ENCODE measurements at places on chromosomes 6 and 20.

DNA sequence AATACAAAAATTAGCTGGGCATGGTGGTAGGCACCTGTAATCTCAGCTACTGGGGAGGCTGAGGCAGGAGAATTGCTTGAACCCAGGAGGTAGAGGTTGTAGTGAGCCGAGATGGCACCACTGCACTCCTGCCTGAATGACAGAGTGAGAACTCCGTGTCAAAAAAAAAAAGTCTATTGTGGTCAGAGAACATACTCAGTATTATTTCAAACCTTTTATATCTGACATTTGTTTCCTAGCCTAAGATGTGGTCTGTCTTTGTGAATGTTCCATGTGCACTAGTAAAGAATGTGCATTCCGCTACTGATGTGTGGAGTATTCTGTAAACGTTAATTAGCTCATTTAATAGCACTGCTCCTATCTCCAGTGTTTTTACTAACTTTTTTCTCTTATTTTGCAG, 11.7 kb downstream of the RAB22A start:
- no peak for DNase-seq

DNA sequence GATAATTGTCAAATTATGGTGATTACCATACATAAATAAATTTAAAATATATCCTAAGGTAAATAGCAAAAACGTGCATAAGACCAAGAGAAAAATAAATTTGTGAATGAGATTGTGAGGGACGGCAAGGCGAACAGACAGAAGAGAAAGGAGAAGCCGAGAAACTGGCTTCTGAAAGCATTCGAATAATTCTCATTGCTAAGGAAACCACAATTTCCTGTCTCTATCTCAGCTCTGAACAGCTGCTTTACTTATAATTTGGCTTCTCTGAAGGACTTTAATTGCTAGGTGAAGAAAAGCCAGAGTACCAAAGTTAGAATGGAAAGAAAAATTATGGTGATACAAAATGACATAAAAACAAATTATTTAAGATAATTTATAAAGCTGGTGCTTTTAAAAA, 79.0 kb upstream of the RGS17 start:
- DNase-seq = no peak

GRCh38 chr6:100514660-100515059, 49.9 kb upstream of the SIM1 start:
- DNase-seq = no peak

GRCh38 chr20:24767623-24768100, 181.4 kb upstream of the CST7 start:
- no peak for DNase-seq

DNA sequence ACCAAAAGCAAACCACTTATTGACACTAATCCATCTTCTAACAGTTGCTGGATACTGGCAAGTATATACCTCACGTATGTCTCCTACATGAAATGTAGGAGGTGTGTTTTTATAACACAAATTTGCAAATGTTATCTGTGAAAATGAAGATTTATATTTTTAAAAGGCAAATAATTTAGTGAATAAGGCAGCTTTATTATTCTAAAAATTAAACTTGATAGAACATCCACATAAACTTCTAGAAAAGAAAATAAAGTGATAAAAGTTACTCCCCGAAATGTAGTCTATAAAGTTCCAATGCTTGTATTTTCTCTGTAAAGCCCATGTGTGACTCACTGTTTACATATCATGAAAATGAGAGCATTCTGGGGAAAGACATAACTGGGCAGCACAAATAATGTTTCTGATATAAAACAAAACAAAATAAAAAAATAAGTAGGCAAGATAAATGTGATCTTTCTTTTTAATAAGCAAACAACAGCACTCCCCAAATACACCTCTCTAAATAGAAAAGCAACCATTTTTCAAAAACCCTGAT, 84.4 kb downstream of the MAP7 start:
- no peak for DNase-seq

DNA sequence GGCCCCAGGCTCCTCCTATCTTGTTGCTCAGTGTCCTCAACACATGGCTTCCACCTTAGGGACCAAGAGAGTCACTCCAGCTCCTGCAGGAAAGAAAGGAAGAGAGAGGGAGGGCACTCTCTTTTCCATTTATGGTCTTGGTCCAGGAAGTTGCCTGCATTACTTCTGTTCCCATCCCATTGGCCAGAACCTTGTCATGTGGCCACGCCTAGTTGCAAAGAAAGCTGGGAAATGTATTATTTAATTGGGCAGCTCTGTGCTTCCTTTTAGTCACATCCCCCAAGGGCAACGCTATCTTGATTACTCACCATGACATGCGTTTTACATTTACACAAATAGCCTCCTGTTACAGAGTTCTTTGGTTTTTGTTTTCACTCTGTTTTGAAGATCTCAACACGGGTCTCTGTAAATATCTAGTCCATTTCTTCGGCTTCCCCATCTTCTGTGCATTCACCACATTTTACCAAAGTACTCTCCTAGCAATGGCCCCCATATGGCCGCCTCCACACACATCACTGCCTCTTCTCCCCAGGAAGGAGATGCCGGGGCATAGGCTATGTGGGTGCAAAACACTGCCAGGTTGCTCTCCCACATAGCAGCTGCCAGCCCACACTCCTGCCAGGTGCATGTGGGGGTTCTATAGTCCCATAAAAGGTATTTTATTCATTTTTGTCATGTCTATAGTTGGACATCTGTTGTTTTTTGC, 35.7 kb upstream of the ZMYND8 start:
- DNase-seq = no peak

GRCh38 chr6:83247471-83247870, 54.3 kb downstream of the RWDD2A start:
- DNase-seq = no peak

DNA sequence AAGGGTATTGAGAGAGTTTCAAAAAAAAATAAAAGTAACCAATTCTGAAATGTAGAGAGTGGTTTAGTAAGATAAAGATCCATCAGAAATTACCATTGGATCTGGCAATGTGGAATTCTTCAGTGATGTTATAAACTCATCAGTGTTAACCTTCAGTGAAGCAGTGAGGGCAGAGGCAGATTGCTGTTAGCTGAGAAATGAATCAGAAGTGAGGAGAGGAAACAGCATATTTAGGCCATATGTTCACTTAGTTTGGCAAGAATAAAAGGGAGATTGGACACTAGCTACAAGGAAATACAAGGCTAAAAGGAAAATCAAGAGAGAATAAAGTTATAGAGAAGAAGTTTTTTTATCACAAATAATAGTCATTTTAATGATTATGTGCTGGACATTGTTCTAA, 9.6 kb downstream of the KCNQ5 start:
- DNase-seq = no peak

GRCh38 chr6:73560182-73560732, 39.4 kb upstream of the EEF1A1 start:
- no peak for DNase-seq

DNA sequence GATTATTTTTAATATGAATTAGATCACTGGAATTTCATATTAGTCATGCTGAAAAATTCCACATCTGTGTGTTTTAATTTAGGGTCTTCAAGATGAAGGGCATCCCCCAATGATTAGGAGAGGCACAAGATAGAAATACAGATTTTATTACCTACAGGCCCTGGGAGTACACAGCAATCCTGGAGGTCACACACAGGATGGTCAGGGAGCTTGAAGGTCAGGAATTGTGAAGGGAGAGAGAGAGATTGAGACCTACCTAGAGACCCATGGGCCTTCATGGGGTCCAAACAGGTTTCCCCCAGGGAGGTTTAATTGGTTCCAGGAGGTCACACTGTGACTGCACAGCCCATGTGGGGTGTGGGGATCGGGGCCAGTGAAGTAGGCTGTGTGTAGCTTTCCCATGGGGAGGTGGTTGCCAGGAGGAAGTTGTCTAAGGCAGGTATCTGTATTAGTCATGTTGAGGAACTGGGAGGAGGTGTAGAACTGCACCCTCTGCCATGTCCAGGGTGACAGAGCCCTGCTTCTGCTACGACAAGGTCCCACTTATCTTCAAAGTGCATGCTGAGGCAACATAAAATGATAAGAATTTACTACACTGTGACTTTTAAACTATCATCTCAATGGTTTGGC, 18.3 kb downstream of the SNX9 start:
- DNase-seq = no peak

DNA sequence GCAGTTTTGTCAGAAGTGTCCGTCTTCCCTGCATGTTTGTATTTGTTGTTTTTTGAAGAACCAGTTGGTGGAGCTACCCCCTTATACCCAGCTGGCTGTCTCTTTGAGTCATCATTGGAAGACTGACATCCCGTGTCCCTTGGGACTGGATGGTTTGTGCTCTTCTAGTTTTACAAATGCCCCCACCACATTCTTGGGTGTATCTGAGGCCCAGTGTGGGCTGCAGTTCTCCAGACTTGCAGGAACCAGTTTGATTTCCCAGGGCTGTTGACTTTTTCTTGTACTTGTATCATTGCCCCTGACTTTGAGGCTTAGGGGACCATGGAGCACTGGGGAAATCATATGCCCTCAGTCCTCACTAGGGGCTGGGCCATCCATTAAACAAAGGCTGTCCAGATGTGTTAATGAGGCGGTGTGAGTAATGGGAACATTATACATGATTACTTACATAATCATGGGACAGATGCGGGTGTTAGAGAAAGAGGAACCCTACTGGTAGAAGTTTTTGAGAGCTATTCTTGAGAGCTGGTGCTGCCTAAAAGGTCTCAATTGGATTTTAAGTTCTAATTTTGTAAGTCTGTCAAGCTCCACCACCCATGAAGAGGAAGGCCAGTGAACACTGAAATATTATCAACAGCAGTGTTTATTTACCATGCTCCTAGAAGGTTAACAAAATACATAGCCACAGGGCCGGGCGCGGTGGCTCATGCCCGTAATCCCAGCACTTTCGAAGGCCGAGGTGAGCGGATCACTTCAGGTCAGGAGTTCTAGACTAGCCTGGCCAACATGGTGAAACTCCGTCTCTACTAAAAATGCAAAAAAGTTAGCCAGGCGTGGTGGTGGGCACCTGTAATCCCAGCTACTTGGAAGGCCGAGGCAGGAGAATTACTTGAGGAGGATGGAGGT, 8.5 kb downstream of the JARID2 start:
- DNase-seq = no peak

DNA sequence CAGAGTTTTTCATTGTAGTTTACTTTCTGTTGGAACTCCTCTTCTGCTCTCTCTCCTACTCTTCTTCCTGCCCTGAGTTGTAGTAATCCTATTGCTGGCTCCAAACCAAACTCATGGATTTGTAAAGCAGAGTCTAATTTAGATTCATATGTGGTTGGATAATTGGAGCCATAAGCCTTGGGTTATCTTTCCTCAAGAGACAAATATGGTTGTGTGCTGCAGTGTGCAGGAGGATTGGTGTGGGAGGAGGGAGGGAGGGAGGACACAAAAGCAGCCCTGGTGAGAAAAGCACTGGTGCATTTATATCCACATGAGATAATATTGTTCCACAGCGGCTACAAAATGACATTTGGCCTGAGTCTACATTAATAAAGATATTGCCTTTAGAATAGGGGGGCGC, 4.2 kb downstream of the HLA-G start:
- DNase-seq = no peak

GRCh38 chr6:129605967-129606366, 104.0 kb downstream of the ARHGAP18 start:
- no peak for DNase-seq

- DNase-seq = no peak
These were observed at the start of gene SLC44A4 for GRCh38 chr6:31878726-31879125. Gene SLC44A4 (minus strand): TSS chr6:31878997. CDS start chr6:31878980, 17 bp downstream.

DNA sequence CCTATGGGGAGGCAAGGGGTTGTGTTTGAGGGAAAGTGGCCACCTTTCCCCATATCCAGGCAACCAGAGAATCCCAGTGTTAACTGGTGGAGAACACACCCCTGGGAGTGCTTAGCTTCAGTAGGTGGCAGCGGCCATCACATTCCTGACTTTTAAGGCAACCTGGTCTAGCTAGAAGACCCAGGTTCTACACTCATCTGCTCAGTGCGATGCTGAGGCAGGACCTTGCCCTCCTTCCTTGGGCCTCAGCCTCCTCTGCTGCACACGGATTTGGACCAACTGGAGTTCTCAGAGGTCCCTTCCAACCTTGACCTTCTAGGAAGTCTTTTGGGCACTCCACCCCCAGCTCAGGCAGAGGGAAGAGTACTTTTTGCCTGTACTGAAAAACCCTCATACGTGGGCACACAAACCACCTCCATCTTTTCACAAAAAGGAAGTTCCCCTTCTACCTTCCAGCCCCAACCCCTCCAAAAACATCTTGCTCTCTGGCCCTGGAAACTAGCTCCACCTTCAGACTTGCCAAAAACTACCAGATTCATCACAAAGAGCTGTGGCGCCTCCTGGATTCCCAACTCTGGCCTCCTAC, 2.9 kb downstream of the CCND3 start:
- no peak for DNase-seq

GRCh38 chr6:34970957-34971356, 81.9 kb downstream of the ANKS1A start:
- DNase-seq = no peak

- no peak for DNase-seq
These were observed 58.9 kb upstream of the GATA5 start for GRCh38 chr20:62534526-62535221.

DNA sequence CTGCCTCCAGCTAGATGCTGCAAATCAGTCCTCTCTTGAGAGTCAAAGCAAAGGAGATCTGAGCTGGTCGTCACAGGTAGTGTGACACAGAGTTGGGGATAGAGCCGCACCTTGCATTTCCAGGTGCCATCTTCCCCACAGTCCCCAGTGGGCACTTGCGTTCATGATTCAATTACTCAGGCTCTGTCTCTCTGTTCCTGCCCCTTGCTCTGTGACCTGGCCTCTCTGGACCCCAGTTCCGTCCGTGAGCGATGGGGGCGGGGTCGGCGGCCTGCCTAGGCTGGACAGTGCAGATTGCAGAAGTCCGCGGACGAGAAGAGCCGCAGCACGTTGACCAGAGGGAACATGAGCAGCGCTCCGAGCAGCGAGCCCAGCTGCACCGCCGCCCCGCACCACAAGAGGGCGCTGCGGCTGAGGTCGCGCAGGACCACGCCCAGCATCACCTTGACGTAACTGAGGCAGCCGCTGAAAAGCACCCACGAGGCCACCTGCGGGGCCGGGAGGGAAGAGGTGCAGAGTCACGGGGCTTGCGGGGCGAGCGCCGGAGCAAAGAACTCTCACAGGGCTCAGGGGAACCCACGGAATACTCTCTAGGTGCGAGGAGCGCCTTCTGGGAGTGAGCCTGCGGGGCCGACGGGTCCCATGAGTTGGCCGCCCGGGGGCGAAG, 7.4 kb downstream of the SLC52A3 start:
- DNase-seq = peak; percentile 15

- no peak for DNase-seq
These were observed 2.1 kb downstream of the BPIFB4 start for GRCh38 chr20:33081411-33082154.

- no peak for DNase-seq
These were observed 30.7 kb downstream of the LYRM4 start for GRCh38 chr6:5230081-5230480.

GRCh38 chr6:129507846-129508245, 202.1 kb downstream of the ARHGAP18 start:
- DNase-seq = no peak

- DNase-seq = no peak
These were observed 92.0 kb downstream of the OLIG3 start for GRCh38 chr6:137402143-137402680.

- no peak for DNase-seq
These were observed 148.5 kb downstream of the MRPL14 start for GRCh38 chr6:43978473-43979346.

All from stimulated activated CD8-positive, alpha-beta memory T cell treated with anti-CD3 and anti-CD28 coated beads, Interleukin-15, amount 100 ng/mL, for 48 hours (primary cell).